ENCODE measurements at places on chromosomes 12 and 14.

- DNase-seq, result no peak
Observed at GRCh38 chr14:49972823-49973222, 79.9 kb downstream of the ARF6 start.

GRCh38 chr12:38053655-38054464 lies 262.7 kb upstream of the ALG10B start:
- DNase-seq, result no peak

DNA sequence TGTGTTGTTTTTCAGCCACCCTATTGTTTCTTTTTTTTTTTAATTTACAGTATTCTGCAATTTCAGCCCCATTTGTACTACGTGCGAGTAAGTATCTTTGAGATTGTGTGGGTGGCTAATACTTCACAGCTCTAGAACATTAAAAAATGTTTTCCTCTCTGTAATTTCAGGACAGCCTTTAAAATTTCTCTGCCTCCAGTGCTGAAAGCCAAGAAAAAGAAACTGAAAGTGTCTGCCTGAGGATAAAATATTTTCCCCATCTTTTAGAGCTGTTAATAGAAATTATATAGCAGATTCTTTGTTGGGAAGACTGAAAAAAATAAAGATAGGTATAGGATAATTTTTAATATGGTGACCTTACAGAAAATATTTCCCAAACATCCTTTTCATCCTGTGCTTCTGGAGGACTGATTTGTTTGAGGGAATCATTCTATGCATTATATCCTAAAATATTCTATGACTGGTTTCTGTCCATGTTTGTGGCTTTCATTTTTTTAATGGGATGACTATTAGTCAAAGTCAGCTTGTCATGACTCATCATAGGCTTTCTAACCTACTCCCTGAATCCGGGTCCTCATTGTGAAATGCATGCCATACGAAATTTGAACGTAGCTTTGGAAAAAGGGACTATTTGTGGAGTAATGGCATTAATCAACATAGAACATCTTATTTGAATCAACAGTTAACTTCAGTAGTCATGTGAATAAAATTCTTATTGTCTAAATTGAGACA lies 10.8 kb upstream of the TCTN2 start:
- DNase-seq, result no peak

GRCh38 chr12:118052324-118053070 lies 8.5 kb downstream of the WSB2 start:
- DNase-seq, result no peak

- DNase-seq, result no peak
Observed at GRCh38 chr12:108117163-108117849, 11.8 kb upstream of the WSCD2 start.

DNA sequence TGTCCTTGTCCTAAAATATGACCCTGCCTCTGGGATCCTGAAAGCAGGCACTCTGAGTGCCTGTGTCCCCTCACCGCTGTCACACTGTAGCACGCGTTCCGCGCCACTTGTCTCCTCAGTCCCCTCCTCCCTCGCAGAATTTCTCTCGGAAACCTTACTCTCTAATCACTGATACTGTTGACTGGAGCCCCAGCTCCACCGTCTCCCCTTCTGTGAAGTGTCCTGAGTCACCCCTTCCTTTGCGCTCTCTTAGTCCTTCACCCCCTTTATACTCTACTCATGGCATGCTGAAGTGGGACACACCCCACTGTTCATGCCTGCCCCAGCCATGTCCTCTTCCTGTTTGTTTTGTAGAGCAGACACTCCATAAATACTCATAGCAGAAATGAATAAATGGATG lies 104.7 kb downstream of the ZNF664 start:
- no peak for DNase-seq

DNA sequence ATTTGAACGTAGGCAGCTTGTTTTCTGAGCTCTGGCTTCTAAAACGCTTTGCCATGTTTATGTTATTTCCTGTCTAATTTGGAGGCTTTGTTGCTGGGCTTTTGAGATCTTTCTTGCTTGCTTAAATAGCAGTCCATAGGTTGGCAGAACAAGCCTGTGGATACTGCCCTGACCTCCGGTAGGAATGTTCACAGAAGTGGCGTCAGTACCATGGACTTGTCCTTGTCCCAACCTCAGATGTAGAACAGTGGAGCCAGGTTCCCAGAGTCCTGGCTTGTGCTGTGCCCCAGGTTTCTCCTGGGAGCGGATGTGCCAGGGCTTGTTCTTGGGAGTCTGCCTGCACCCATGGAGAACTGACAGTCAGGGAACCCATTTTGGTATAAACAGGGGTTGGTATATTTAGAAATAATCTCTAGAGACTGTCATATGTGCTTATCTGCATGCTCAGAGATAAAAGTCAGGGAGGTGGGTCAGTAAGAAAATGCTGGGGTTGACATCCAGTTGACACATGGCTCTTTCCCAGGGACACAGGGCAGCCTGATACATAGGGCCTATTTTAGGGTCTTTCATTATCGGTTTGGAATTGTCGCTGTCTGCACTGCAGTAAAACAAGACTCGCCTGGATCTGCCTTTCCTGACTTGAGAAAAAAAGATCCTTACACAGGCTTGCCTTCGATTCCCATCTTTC lies 22.9 kb downstream of the CACNA1C start:
- DNase-seq, result no peak

DNA sequence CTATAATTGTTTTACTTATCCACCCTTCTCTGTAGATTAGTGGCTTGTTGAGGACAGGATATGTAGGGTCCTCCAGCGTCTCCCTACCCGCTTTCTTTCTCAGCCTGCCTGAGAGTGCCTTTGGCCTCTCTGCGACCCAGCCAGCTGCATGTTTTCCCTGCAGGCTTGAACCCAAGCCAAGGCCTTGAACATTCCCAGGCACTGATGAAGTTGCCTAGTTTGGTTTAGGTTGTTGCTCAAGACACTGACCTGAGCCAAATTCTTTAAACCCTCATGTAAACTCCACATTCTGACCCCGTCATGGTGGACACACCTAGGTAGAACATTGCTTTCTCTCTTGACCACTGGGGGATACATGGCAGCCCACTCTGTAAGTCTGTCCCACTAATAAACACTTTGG lies 33.4 kb upstream of the TXNRD1 start:
- no peak for DNase-seq

DNA sequence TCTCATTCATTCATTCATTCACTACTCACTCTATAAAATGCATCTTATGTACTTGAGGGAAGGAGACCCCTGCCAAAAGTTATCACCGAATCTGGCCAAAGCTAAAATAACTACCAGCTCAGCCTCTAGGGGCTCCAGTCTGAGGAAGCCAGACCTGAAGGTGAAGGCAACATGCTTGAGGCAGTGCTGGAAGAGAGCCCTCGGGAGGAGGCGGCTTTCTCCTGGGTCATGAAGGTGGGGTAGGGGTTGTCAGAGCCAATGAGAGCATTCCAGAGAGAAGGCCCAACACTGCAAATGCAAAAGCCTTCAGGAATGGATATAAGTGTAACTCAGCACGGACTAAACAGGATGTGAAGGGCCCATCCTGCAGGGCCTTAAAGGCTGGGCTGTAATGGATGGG lies 62.4 kb downstream of the GSC start:
- DNase-seq, result no peak

DNA sequence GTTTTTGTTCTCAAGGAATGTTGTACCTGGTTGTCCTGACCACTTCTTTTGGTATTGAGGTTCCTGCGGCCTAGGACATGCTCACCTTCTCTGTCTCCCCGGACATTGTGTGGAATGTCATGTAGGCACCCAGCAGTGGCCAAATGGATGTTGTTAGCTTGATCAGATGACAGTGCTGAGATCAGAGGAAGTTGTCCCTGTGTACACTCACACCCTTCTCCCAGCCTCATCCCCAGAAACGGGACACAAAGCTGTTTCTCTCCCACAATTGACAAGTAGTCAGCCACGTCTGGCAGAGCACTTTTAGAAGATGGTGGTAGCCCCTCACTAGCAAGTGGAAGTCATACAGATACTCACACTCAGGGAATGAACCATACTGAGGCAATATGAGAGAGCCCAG lies 3.0 kb downstream of the PLEKHH1 start:
- DNase-seq, result no peak

DNA sequence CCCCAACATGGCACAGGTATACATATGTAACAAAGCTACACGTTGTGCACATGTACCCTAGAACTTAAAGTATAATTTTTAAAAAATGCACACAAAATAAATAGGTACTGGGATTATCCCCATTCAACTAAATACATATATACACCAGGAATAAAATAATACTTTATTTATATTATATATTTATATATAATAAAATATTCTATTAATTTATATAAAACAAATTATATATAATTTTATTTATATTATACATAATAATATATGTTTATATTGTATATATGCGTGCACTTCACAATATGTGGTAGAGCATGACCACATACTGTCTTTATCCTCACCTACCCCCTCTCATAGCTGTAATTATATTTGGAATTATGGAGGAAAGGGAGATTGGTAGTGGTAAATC lies 119.1 kb upstream of the TMEM260 start:
- no peak for DNase-seq

GRCh38 chr12:125330645-125331341 lies 265.6 kb downstream of the AACS start:
- no peak for DNase-seq

- DNase-seq, result no peak
Observed at GRCh38 chr12:26636710-26637328, 196.2 kb downstream of the ITPR2 start.

DNA sequence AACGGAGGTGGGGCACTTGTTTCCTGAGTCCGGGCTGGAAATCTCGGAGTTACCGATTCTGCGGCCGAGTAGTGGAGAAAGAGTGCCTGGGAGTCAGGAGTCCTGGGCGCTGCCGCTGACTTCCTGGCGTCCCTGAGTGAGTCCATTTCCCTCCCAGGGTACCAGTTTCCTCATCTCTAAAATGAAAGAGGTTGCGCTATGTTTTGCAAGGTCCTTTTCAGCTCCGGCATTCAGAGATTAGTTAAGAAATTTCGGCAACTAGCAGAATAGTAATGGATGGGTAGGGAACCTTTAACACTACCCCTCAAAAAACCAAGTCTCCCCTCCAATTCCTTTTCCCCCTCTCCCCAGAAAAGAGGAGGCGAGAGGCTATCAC lies 724 bp downstream of the BLOC1S1 start:
- no peak for DNase-seq

- no peak for DNase-seq
Observed at GRCh38 chr12:131773582-131774221, 54.5 kb upstream of the MMP17 start.

GRCh38 chr14:89269404-89269803 lies 147.6 kb downstream of the FOXN3 start:
- no peak for DNase-seq

- no peak for DNase-seq
Observed at GRCh38 chr12:110270125-110270962, 10.7 kb upstream of the ATP2A2 start.

GRCh38 chr14:24211311-24211710 lies 2.0 kb downstream of the CHMP4A start:
- DNase-seq, result no peak

DNA sequence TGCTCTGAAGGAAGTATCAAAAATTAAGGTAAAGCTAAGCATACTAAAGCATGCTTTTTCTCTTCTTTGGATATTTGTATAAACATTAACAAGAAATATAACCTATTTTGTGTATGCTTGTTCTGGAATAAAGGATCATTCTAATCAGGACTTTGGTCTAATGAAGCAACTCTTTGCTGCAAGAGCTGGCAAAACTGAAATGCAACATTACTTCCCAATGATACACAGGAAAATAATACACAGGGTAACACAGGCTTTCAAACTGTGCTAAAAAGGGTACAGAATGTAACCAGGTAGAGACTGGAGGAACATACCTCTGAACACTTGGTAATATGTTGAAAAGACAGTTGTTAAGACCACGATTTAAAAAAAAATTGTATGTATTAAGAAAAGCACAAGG lies 222.5 kb upstream of the DIO2 start:
- DNase-seq, result no peak

GRCh38 chr12:132284071-132284826 lies 45.1 kb downstream of the GALNT9 start:
- no peak for DNase-seq

DNA sequence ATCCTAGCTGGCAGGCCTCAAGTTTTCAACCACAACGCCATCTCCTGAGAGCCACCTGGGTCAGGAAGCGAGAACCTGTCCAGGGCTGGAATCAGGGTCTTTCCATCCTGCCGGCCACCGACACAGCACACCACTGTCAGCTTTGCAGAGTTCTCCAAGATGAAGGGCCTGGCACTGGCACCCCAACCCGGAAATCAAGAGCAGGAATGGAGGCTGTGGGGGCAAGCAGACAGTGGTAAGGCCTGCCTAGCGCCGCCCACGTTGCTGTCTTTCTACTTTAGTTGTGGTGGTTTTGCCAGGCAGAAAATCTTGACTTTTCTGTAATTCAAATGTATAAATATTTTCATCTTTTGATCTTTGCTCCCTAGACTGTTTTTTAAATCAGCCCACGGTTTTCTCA lies 90.7 kb downstream of the ITPK1 start:
- DNase-seq, result no peak

GRCh38 chr14:73468828-73469375 lies 10.6 kb upstream of the NUMB start:
- DNase-seq, result no peak

- DNase-seq, result no peak
Observed at GRCh38 chr12:3644104-3644503, 108.8 kb downstream of the CRACR2A start.

DNA sequence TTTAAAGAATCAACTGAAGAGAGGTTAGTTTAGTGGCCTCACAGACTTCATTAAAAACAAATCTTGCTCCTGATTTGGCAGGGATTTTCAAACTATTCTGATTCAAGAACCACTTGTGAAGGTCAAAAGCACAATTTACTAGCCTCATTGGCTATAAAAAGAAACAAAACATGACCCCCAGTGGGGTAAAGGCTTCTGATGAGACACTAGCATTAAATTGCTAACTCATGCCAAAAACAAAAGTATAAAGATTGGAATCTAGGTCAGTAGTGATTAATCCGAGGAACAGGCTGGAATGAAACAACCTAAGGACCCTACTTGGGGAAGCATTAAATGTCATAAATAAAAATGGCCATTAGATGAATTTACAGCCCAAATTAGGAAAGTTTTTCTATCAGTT lies 312.3 kb downstream of the PAWR start:
- no peak for DNase-seq

DNA sequence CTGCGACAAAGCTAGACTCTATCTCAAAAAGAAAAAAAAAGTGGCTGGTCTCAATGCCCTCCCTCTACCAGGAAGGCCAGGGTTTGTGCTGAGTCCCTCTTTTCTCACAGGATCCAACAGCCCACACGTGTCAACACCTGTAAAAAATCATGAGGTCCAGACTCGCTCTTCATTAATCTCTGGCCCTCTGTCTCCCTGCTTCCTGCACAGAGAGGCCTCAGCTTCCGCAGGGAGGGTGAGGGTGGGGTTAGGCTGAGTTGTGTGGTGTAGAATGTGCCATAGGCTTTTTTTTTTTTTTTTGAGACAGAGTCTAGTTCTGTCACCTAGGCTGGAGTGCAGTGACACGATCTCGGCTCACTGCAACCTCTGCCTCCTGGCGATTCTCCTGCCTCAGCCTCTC lies 6.1 kb downstream of the CFAP73 start:
- DNase-seq, result no peak

DNA sequence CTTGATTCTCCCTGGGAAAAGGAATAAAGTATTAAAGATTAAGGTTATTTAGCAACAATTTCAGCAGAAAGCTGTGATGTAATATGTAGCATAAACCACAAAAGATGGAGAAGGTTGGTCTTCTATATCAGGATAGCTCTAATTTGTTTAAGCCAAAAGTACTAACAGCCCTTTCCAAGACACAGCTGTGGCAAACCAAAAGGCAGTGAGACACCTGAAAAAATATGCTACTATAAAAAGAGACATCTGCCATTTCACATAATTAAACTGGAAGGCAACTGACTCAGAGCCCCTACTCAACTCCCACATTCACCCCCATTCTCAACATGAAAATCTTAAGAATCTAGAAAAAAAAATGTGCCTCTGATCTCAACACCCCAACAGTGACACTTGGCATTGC lies 390.2 kb upstream of the PRICKLE1 start:
- no peak for DNase-seq

Measured in NCI-H1436 treated with DMSO at 0.1 percent for 48 hours (cell line).